ENCODE measurements at places on chromosomes 2 and 18. TPM values are rescaled to one million over a fixed set of nuclear protein-coding genes. Genes with fewer than 3 reads are reported as not detected.
A peak's percentile ranks its signal among the peaks of the same experiment; 100 is the strongest.

The GPR155 gene
- total RNA-seq = 6.2 TPM

The SKOR2 gene
- not detected for total RNA-seq

The TANC1 gene
- total RNA-seq = 39.5 TPM

The ZC3H15 gene
- total RNA-seq = 44.2 TPM

The MROH2A gene
- total RNA-seq = not detected

DNA sequence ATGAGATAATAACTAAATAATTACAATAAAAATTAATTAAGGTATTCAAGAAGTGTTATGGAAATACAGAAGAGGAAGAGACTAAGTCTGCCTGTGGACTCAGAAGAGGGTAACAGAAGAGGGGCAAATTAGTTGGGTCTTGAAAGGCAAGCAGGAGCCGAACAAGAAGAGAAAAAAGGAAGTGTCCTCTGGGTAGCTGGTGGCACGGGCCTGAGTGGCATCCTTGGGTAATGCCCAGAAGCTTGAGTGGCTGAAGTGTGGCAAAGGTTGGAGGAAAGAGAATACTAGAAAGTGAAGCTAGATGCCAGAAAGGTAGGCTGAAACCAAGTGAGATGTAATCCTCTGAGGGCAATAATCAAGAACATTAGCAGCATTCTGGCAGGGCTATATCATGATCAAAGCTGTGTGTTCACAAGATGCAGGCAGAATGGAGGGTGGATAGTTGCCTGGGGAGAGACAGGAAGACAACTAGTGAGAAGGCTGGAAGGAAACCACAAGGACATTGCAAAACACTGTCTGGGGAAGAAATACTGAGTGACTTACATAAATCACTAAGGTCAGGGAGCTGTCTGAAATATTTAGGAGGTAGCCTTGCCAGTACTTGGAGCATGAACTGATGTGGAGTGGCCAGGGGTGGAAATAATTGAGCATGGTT lies 16.2 kb downstream of the DOCK10 start:
- H3K4me1 ChIP-seq = peaks cover 15% of the 10 kb centered on the region
- no peak overlapping the region for H3K4me3 ChIP-seq
- peak; percentile 61 for DNase-seq
- H3K36me3 ChIP-seq = no peaks in the 10 kb centered on the region
- no peaks in the 10 kb centered on the region for H3K27me3 ChIP-seq

DNA sequence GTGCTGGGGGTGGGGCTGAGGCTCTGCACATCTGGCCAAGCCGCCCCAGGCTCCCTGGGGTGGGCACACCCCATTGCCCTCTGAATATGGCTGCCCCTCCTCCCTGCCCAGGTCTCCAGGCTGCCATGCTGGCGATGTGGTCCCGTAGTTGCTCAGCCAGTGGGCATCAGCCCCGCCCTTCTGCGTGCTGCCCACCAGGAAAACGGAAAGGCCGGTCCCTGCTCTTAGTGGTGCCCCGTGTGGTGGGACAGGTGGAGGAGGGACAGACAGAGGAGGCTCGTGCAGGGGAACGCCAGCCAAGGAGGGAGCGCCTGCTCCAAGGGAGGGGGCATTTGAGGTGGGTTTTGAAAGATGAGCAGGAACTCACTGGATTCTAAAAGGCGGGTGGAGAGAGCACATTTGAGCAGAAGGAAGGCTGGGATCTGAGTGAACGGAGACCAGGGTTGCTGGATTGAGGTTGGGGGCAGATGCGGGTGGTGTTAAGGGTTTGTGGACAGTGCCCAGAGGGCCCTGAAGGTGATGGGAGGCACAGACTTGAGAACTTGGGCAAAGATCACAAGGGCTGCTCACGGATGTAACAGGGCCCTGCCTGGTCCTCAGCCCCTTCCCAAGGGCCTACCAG lies 6.7 kb upstream of the B3GNT7 start:
- H3K27me3 ChIP-seq = no peaks in the 10 kb centered on the region
- peaks cover 14% of the 10 kb centered on the region for H3K4me1 ChIP-seq
- no peak overlapping the region for H3K27ac ChIP-seq
- H3K36me3 ChIP-seq = no peaks in the 10 kb centered on the region

GRCh38 chr2:25597881-25598280 lies 75.5 kb downstream of the DTNB start:
- no peak overlapping the region for H3K27ac ChIP-seq
- no peak overlapping the region for H3K4me3 ChIP-seq
- DNase-seq = no peak
- H3K4me1 ChIP-seq = no peaks in the 10 kb centered on the region
- H3K36me3 ChIP-seq = no peaks in the 10 kb centered on the region
- H3K27me3 ChIP-seq = no peaks in the 10 kb centered on the region

DNA sequence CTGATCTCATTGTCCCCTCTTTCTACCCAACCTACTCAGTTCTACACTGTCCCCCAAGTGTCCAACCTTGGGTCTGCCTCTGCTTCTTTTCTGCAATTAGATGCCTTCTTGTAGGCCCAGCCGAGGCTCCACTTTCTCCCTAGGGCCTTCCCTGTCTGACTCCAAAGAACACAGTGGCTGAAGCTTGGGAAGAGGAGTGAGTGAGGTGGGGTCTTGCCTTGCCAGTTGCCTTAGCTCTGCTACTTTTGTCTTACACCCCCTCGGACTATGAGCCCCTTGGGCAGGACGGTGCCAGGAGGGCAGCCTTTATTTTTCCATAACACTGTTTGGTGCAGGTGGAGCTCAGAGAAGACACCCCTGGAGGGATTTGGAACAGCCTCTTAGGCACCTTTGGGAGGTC lies 345.1 kb downstream of the CYP26B1 start:
- H3K36me3 ChIP-seq = no peaks in the 10 kb centered on the region
- no peaks in the 10 kb centered on the region for H3K27me3 ChIP-seq
- no peak for DNase-seq

DNA sequence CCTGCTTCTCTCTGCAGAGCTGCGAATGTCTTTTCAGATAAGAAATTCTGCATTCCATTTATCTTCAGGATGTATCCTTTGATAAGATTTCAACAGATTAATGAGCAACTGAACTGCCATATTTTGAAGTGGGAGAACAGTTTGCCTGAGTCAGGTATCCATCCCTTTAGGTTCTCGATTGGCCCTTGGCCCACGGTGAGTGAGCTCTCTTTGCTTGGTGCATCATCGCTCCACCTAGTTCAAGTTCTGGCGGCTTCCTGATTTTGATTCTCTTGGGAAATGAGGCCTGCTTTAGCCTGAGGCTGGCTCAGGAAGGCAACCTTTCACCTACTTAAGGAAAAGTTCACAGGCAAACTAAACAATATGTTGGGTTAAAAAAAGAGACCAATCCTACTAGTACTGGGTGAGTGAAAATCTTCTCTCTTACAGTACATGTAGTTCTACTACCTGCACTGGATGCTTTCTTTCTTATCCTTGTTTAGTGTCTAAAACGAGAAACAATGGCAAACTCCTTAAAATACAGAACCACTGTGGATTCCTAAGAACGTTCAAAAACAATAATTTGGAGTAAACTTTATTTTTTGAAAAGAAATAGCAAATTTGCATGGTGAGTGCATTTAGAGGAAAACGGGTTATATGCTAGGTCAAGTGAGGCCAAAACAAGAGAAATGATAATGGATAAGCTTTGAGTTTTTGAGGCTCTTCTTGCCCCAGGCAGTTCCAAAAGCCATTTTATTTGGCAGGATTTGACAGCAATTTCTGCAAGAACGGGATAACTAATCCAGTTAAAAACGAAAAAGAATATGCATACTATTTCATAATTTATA lies 837 bp upstream of the ACSL3 start:
- no peaks in the 10 kb centered on the region for H3K36me3 ChIP-seq
- H3K27ac ChIP-seq = peak overlapping the region; percentile 99
- H3K4me1 ChIP-seq = peaks cover 41% of the 10 kb centered on the region
- H3K27me3 ChIP-seq = no peaks in the 10 kb centered on the region
- H3K4me3 ChIP-seq = peak overlapping the region; percentile 82

GRCh38 chr2:203720915-203721672 lies 14.7 kb downstream of the CD28 start:
- H3K36me3 ChIP-seq = no peaks in the 10 kb centered on the region
- DNase-seq = no peak
- peaks cover 13% of the 10 kb centered on the region for H3K4me1 ChIP-seq

GRCh38 chr2:50443868-50444630 lies 587.9 kb downstream of the NRXN1 start:
- no peaks in the 10 kb centered on the region for H3K4me1 ChIP-seq
- no peak overlapping the region for H3K4me3 ChIP-seq
- DNase-seq = no peak

- H3K4me1 ChIP-seq = peaks cover 9% of the 10 kb centered on the region
- no peak for DNase-seq
- H3K36me3 ChIP-seq = no peaks in the 10 kb centered on the region
Measured at GRCh38 chr2:113124181-113124961, 3.0 kb upstream of the IL1RN start.

DNA sequence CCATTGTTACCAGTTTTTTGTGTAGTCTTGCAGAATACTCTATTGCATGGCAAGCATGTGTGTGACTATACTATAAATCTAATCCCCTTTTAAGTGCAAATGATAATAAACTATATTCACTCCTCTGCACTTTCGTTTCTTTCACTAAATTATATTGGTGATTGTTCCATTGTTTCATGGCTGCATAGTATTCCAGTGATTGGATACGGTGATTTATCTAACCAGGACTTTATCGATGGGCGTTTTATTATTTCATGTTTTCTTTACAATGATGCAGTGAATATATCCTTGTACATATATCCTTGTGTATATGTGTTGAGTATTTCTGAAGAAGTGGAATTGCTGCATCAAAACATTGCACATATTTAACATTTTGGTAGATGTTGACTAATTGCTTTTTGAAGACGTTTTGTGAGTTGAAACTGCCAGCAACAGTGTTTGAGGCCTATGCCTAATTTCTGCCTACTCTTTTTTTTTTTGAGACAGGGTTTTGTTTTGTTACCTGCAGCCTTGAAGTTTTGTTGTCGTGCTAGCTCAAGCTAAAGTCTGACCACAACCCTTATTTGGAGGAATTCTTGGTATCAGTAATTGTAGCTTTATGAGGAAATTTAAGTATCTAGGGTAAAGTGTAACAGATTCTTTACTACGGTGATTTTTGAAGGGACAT lies 2.7 kb downstream of the MIB1 start:
- H3K27ac ChIP-seq = no peak overlapping the region
- no peaks in the 10 kb centered on the region for H3K27me3 ChIP-seq
- no peak for DNase-seq
- no peak overlapping the region for H3K4me3 ChIP-seq

- H3K4me3 ChIP-seq = no peak overlapping the region
- no peaks in the 10 kb centered on the region for H3K4me1 ChIP-seq
- H3K36me3 ChIP-seq = peaks cover 95% of the 10 kb centered on the region
- no peak for DNase-seq
- no peak overlapping the region for H3K27ac ChIP-seq
- no peaks in the 10 kb centered on the region for H3K27me3 ChIP-seq
Measured at GRCh38 chr18:63339920-63340484, 20.4 kb upstream of the BCL2 start.

DNA sequence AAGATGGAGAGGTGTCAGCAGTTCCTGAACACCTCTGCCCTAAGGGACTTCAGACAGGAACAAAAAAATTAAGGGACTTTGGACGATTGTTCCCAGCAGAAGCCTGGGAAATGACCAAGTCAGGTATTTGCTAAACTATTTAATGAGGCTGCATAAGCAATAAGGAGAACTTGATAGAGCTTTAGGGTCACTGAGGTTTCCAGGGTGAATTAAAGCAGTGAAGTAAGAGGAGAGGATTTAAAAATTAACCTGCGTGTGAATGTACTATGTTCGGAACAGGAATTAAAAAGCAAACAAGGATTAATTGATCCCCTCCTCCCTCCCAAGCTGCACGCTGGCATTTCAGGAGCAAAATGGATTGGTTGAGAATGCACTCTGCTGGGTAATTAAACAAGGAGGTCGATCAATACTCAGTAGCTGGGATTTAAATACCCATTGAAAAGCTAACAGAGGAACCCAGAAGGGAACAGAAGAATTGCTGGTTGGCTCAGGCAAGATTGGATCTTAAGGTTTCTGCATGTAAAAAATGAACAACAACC lies 157.2 kb downstream of the RNF152 start:
- no peaks in the 10 kb centered on the region for H3K36me3 ChIP-seq
- no peak for DNase-seq
- no peaks in the 10 kb centered on the region for H3K27me3 ChIP-seq
- H3K27ac ChIP-seq = no peak overlapping the region
- H3K4me3 ChIP-seq = no peak overlapping the region

DNA sequence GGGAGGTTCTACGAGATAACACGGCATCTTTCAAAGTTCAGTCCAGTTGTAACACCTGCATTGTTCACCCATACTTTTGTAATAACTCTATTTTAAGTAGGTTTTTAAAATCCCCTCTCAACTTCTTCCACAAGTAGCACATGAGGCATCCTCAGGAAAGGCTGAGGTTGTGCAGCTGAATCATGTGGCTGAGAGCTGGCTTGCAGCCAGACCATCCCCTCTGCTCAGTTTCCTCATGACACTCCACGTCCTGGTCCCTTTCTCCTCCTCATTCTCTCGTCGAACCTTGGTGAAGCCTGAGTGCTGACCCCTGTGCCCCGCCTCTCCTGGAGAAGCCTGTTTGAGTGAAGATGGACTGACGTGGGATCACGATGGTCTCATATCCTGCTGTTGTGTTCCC lies 42.5 kb downstream of the POU3F3 start:
- no peak overlapping the region for H3K27ac ChIP-seq
- H3K27me3 ChIP-seq = peaks cover 6% of the 10 kb centered on the region
- no peak for DNase-seq
- H3K4me3 ChIP-seq = no peak overlapping the region
- H3K36me3 ChIP-seq = no peaks in the 10 kb centered on the region

DNA sequence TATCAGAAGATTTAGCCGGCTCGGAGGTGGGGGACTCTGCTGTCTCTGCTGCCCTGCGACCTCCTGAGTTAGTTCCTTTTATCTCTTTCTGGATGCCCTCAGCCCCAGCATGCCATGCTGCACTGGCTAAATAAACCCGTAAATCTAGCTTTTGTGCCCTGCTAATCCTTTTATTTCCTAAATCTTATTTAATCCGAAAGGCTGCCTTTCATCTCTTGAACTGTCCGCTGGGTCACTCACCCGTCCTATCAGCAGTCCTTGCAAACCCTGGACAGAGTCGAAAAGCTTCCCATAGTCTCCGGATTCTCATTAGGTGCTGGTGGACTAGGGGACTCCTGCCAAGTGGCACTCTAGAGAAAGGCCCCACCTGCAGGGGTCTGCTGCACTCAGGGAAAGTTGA lies 122.0 kb upstream of the APCDD1 start:
- H3K27me3 ChIP-seq = no peaks in the 10 kb centered on the region
- DNase-seq = no peak
- H3K27ac ChIP-seq = no peak overlapping the region
- no peaks in the 10 kb centered on the region for H3K36me3 ChIP-seq

GRCh38 chr2:68730828-68731227 lies 3.8 kb upstream of the ARHGAP25 start:
- no peak for DNase-seq
- no peaks in the 10 kb centered on the region for H3K27me3 ChIP-seq
- no peak overlapping the region for H3K4me3 ChIP-seq
- H3K36me3 ChIP-seq = no peaks in the 10 kb centered on the region
- H3K4me1 ChIP-seq = peaks cover 11% of the 10 kb centered on the region
- no peak overlapping the region for H3K27ac ChIP-seq

DNA sequence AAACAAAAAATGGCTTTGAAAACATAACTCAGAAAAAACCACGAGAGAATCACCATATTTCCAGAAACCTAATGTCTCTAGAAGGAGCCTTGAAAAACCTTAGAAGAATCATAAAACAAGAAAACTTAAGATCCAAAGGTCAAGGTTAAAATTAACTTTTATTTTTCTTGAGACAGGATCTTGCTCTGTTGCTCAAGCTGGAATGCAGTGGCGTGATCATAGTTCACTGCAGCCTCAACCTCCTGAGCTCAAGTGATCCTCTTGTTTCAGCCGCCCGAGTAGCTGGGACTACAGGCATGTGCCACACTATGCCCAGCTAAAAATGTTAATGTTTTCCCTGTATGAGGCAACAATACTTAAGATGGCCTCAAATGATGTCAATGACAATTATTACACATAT lies 254.2 kb upstream of the SESTD1 start:
- no peaks in the 10 kb centered on the region for H3K4me1 ChIP-seq
- no peaks in the 10 kb centered on the region for H3K27me3 ChIP-seq
- no peak overlapping the region for H3K4me3 ChIP-seq
- no peaks in the 10 kb centered on the region for H3K36me3 ChIP-seq

Measured in lower lobe of right lung (tissue), 2 donors.